Activated naive CD4-positive, alpha-beta T cell treated with anti-CD3 and anti-CD28 coated beads, Interleukin-2, amount 50 U/mL, for 72 hours (primary cell): ENCODE measurements at places on chromosomes 7 and 10. TPM values are rescaled to one million over a fixed set of nuclear protein-coding genes. Genes with fewer than 3 reads are reported as not detected.

Gene NUDT13
- total RNA-seq, result 1.2 TPM

Gene TMEM140
- total RNA-seq, result 8.3 TPM

Gene THSD7A
- not detected for total RNA-seq

Gene FAM25A
- not detected for total RNA-seq

Gene HNRNPH3
- 150 TPM for total RNA-seq

Gene CALML5
- not detected for total RNA-seq

Gene C10orf53
- total RNA-seq, result not detected

Gene CLDN3
- total RNA-seq, result not detected

Gene EN2
- not detected for total RNA-seq

DNA sequence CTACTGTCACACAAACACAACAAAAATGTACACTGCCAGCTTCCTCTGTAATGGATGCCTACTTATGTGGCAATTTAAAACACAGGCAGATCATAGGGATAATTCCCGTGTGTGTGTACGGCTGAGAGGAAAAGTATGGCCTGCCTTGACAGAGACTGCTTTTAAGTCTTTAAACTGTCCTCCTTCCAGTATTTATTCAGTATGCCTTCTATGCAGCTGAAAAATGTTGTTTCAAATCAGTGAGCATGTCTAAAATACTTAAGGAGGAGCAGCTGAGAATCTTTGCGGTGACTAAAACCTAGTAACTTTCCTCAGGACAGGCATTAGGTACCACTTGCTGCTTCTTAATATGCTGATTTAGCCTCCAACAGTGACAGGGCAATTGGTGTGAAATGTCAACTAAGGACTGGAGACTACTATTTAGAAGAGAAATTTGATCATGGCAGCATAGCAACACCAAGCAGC lies 126.3 kb downstream of the CACNA2D1 start:
- no peak for DNase-seq

DNA sequence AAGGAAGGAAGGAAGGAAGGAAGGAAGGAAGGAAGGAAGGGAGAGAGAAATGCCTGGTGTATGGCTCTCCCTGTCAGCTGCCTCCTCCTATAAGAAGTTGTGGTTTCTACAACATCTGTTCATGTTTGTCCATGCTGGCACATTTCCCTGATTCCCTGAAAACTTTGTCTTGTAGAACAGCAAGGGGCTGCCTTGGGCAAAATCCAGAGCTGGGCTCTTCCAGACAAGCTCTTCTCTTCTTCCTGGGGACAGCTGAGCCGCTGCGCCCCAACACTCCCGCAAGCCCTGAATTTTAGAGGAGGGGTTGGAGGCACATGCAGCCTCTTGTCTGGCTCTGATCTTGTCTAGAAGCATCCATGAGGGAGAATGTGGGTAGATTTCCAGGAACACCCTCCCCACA lies 282.0 kb upstream of the ADARB2 start:
- no peak for DNase-seq

DNA sequence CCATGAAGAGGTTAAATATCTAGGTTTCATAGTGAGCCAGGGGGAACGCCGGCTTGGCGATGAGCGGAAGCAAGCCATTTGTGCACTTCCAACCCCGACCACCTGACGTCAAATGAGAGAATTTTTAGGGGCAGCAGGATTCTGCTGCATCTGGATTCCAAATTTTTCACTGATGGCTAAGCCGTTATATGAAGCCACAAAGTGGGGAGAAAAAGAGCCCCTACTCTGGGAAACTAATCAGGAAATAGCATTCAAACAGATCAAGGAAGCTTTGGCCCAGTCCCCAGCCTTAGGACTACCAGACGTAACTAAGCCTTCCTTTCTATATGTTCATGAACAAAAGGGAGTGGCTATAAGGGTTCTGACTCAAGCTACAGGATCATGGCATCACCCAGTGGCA lies 12.9 kb upstream of the ADCK2 start:
- DNase-seq, result no peak

DNA sequence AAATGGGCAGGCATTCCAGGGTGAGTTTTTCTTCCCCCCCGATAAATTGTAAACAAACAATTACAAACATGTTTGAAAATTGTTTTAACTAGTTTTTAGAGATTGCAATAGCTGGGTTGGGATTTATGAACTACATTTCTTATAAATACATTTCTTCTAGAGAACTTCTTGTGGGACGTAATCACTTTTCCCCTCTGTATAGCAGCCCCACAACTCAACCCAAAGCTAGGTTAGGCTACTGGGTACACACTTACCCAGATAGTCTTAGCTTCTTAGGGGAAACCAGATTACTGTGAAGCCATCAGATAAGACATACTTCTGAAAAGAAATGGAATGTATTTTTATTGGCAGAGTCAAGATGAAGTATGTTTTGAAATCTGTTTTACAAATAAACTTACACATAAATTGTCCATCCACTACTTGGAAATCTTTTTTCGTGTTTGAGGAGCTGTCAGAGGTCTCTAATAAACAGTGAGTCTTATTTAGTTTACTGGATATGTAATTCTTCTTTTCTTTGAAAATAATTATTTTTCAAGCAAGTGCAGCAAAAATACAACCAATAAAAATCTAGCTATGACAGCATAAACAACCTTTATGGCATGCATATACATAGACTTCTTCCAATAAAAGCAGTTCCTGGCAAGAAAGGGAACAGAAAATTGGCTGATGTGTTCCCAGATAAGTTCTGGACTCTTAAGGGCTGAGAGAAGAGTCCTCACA lies 8.0 kb upstream of the GLRX3 start:
- no peak for DNase-seq

GRCh38 chr10:88525371-88526069 lies 57.6 kb downstream of the RNLS start:
- no peak for DNase-seq

- DNase-seq, result no peak
These were observed 36.1 kb downstream of the NUDCD3 start for GRCh38 chr7:44454348-44454747.

DNA sequence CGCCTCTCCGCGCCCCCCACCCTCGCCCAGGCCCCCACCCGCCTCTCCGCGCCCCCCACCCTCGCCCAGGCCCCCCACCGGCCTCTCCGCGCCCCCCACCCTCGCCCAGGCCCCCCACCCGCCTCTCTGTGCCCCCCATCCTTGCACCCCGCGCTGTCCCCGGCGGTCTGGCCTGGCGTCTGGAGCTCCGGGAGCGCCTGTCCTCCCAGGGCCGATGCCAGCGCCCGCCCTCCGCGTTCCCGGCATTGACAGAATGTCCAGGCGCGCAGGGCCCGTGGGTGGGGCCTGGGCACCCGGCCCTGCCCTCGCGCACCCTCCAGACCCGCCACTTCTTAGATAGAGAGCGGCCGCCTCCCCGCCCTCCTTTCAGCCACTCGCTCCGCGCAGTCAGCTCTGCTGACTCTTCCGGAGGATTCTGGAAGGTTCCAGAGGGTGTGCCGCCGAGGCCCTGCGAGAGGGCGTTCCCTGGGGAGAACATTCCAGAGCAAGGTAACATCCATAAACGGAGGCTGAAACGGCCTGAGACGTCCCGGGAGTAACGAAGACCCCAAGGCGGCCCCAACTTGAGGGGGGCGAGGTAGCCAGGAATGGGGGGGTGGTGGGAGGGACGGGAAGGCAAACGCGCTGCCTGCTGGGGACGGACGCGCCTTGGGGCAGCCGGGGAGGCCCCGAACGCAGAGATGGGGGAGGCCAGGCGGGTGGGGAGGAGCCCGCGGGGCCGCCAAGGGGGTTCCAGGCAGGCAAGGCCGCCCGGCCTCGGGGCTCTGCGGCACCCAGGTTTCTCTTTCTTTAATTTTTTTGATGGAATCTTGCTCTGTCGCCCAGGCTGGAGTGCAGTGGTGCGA lies 117.8 kb downstream of the DYNC2I1 start:
- no peak for DNase-seq

DNA sequence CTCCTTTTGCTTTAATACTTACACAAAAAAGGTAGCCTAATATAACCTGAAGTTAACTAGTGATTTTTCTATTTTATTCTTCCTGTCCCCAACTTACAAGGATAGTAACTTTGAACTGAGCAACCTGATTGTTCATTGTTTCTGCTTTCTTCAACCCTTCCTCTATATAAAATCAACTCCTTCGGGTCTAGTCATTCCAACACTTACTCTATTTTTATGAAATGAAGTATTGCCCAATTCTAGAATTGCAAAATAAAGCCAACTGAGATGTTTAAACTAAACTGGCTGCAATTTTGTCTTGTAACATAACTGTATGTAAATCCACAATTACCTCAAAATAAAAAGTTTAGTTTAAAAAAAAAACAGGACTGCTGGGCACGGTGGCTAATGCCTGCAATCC lies 20.3 kb upstream of the DNA2 start:
- DNase-seq, result no peak

DNA sequence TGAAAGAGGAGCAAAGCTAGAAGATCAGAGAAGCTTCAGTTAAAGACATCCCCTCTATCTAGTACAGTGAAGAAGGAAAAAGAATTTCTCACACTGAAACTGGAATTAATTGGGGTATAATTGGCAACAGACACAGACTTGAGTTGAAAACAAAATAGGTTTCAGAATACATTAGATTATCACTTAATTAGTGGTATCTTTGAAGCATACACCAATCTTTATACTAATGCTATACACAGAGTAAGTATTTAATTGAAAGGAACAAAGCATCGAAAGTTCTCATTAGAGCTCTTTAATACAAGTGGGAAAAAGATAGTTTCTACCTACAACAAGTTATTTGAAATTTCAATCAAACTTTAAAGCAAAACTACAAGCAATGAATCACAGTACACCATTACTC lies 128.2 kb downstream of the THSD7A start:
- DNase-seq, result no peak

DNA sequence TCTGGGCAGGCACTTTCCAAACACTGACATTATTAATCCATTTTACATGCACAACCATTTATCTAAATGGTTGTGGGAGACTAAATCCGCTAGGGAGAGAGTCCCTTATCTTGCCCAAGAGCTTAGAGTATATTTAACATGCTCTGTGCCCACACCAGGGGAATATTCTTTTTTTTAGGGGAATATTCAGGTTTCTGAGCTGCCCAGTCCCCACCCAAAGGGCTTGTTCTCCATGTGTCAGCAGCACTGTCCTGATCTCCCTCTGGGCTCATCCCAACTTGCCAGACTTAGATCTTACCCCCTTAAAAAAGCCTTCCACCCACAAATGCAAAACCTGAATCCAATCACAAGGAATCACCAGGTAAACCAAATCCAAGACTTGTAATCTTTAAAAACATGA lies 132.1 kb downstream of the ATXN7L1 start:
- no peak for DNase-seq

- DNase-seq, result no peak
These were observed 27.8 kb downstream of the AFAP1L2 start for GRCh38 chr10:114376523-114376922.

- DNase-seq, result no peak
These were observed 185.3 kb upstream of the GDF10 start for GRCh38 chr10:47114680-47115186.

GRCh38 chr7:16708511-16708910 lies 45.0 kb upstream of the TSPAN13 start:
- no peak for DNase-seq

GRCh38 chr7:41955893-41956675 lies 253.2 kb upstream of the INHBA start:
- no peak for DNase-seq

DNA sequence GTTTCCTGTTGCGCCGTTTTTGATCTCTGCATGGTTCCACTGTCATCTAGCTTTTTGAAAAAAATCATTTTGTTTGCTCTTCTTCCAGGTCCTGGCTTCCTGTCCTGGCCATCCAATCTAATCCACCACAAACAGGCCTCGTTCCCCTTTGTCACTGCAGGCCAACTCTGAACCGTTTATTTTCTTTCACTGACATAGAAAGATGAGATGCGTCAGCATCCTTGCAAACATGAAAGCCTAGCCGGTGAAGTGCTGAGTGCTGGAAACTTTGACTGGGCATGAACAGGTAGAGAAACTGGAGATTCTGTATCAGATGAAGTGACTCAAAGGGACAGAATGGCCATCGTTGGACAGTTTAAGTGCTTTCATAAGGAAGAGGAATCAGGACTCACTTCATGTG lies 1247.8 kb downstream of the TYW1 start:
- DNase-seq, result no peak

- no peak for DNase-seq
These were observed 192.3 kb upstream of the PITRM1 start for GRCh38 chr10:3364768-3365480.

GRCh38 chr10:106799776-106800175 lies 364.7 kb downstream of the SORCS1 start:
- DNase-seq, result no peak

DNA sequence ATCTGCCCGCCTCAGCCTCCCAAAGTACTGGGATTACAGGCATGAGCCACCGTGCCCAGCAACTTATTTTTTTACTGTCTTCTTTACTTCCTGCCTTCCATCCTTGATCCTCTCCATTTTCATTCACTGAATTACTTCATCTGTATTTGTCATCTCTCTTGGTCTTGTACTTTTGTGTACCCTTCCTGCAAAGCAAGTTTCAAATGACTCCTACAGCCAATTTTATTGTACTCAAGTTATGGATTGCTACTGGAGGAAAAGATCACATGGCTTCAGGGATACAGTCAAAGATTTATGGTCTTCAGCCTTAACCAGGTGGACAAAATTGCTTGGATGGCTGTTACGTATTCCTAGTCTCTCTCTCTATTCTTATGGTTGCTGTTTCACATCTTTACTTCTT lies 22.6 kb downstream of the SEPTIN7 start:
- DNase-seq, result no peak

DNA sequence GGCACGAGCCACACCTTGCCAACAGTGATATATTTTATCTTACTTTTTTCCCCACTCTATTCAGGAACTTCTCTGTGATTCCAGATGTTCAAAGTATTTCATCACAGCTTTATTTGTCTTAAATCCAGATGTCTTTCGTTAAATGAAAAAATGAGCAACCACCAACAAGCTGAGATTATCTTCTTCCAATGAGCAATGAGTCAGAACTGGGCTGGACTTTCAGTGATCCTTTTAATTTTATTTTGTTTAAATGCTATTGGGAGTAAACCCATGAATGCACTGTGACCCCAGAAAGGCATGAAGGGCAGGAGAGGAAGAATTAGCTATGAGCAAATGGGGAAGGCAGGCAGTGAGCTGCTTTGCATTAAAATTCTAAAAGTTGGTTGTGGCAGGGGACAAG lies 77.6 kb upstream of the IMMP2L start:
- no peak for DNase-seq

DNA sequence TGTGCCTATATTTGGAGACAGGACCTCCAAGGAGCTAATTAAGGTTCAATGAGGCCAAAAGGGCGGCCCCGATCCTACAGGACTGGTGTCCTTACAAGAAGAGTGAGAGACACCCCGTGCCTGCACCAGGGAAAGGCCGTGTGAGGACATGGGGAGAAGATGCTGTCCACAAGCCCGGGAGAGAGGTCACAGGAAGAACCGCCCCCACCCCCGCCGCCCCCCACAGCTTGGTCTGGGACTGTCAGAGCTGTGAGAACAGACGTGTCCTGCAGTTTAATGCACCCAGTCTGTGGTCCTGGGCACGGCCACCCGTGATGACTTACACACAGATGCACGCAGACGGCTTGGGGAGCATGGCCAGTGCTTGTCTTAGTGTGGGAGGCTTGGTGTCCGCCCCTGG lies 399.5 kb downstream of the DNAJB6 start:
- DNase-seq, result no peak

DNA sequence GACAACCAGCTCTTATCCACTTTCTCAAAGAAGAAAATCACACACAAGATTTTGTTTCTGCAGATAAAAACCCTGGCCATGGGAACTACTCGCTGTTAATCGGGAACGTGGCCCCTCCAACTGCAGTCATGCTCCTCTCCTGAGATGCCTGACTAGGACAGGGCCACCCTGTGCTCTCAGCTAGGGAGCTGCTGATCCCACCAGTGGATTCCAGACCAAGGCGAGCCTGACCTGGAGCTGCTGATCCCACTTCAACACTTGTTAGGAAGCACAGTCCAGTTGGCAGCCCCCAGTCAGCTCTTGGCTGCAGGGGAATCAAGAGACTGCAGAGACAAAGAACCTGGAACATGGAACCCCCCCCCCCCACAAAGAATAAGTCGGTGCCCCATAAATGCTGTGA lies 474.3 kb upstream of the MGMT start:
- DNase-seq, result no peak
